RKO (cell line): ENCODE measurements at places on chromosomes 3 and 15.

- DNase-seq: no peak
Measured at GRCh38 chr3:72475258-72476138, 372.7 kb downstream of the SHQ1 start.

- peak; percentile 65 for DNase-seq
Measured at GRCh38 chr15:92077353-92078085, 224.0 kb downstream of the SLCO3A1 start.

- DNase-seq: no peak
Measured at GRCh38 chr3:69164296-69164695, 41.9 kb upstream of the LMOD3 start.

- peak; percentile 75 for DNase-seq
Measured at GRCh38 chr3:53570709-53571108, 76.3 kb downstream of the CACNA1D start.

DNA sequence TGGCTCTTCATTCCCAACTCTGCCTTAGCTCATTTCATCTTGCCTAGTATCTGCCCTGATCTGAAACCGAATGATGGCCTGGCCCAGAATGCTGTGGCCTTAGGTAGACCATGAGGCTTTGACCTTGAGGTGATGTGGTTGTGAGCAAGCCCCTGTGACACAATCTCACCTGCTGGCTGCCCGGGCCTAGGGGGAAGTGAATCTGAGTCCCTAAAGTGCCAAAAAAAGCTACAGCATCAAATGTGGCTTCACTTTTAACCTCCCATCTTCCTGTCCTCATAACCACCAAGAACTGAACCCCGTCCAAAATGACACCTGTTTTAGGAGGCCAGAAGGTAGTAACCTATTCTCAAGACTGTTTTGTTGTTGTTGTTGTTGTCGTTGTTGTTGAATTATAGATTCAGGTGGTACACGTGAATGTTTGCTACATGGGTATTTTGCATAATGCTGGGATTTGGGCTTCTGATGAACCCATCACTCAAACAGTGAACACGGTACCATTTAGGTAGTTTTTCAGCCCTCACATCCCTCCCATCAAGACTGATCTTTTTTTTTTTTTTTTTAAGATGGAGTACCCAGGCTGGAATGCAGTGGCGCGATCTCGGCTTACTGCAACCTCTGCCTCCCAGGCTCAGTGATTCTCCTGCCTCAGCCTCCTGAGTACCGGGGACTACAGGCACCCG lies 54.6 kb downstream of the MCCC1 start:
- DNase-seq: no peak

DNA sequence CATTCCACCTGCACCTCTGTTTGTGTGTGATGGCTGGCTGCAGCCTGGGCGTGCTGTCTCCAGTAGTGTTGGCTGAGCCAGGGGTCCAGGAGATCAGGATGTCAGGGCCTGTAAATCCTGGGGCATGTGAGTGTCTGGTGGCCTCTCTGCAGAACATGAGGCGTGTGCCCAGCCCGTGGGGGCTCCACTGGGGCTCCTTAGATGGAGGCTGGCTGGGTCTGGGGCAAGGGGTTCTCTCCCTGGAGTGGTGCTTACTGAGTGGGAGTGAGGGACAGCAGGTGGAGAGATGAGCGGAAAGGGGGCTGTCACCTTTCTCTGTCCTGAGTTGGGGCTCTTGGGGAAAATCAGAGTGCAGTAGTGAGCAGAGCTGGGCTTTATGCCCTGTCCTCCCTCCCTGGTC lies 152.2 kb downstream of the CHDH start:
- DNase-seq: no peak

DNA sequence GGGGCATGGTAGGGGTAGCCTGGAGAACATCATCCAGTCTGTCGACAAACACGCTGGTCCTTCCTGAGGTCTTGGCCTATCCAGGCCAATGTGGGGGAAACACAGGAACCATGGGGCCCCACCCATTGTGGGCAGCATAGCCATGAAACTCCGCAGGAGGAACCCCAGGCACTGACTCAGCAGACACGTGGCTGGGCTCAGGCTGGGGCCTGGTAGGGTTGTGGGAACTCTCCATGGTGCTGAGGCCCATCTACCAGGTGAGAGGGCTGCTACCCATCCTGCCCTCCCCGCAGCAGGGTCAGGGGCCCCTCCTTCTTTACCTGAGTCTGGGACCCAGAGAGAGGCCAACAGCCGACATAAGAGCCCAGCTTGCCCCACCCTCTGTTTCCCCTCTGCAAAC lies 22.6 kb upstream of the CACNA2D2 start:
- DNase-seq: peak; percentile 75

DNA sequence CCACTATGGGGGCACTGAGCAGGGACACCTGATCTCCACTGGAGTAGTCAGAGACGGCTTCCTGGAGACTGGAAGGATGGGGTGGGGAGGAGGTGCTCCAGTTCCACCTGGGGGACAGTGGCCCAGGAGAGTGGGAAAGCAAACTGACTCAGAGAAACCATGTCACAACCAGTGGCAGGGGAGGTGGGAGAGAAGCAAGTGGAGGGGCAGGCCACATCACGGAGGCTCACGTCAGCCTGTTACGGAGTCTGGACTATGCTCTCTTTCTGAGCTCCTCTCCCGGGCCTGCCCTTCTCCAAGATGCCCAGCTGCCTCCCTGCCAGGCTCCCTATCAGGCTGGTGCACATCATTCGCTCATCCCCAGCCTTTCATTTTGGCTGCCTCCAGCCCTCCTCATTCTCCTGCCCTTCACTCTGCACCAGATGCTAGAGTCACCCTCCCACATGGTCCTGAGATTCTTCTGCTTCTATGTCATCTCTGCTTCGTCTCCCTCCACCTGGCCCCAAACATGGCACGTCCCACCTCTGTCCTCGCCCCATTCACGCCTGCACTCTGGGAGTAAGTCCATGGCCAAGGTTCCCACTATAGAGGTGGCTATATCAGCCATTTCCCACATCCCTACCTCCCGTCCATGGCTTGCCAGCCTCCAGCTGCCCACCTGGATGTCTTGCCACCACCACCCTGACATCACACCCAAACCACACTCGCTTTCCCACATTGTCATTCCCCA lies 100.3 kb downstream of the ADCY5 start:
- no peak for DNase-seq

GRCh38 chr3:130425484-130425883 lies 80.0 kb downstream of the COL6A5 start:
- no peak for DNase-seq

DNA sequence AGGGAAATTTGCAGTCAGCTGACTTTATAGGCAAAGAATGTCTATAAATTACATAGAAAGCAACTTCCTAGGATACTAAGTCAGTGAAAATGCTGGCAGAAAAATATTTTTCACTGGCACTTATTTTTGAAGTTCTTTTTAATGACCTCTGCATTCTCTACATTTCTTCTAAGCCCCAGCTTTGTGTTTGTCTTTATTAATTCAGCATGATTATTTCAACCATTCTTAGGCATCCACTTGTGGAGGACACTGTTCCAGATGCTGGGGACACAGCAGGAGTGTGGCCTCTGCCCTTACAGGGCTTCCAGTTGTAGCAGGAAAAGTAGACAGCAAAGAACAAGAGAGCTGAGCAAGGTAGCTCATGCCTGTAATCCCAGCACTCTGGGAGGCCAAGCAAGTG lies 15.0 kb downstream of the LRRK1 start:
- DNase-seq: no peak
